ENCODE measurements at places on chromosomes 4 and X.

GRCh38 chr4:150375025-150375424, 206.9 kb upstream of the MAB21L2 start:
- DNase-seq, result no peak

- no peak for DNase-seq
Observed at GRCh38 chr4:176794651-176795050, 1.9 kb upstream of the VEGFC start.

DNA sequence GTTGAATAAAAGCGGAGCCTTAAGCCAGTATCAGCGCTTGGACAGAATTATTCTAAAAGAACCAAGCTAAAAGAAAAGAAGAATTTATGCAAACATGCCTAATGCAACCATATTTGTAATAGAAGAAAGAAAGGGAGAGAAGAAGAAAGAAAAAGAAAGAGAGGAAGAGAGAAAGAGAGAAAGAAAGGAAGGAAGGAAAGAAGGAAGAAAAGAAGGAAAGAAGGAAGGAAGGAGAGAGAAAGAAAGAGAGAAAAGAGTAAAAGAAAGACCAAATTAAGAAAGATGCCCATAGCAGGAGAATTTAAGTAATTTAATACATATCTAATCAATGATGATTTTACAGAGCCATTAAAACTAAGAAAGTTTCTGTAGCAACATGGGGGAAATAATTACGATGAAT, 30.9 kb upstream of the TMEM150C start:
- no peak for DNase-seq

GRCh38 chrX:33041141-33041540, 170.2 kb downstream of the DMD start:
- no peak for DNase-seq

- no peak for DNase-seq
Observed at GRCh38 chr4:16942491-16942890, 44.0 kb upstream of the LDB2 start.

DNA sequence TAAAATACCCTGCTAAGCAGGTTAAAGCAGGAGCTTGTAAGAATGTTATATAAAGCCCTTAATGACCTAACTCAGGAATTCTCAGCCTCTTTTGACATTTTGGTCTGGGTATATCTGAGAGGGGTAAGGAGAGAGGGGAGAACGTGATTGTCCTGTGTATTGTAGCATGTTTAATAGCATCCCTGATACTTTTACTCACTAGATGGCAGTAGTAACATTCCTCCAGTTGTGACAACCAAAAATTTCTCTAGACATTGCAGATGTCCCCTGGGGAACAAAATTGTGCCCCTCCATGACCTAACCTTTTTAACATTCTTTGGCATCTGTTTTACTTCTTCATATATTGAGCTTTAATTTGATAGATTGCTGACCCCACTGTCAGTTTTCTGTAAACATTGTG, 17.9 kb downstream of the SMARCA5 start:
- DNase-seq, result no peak

DNA sequence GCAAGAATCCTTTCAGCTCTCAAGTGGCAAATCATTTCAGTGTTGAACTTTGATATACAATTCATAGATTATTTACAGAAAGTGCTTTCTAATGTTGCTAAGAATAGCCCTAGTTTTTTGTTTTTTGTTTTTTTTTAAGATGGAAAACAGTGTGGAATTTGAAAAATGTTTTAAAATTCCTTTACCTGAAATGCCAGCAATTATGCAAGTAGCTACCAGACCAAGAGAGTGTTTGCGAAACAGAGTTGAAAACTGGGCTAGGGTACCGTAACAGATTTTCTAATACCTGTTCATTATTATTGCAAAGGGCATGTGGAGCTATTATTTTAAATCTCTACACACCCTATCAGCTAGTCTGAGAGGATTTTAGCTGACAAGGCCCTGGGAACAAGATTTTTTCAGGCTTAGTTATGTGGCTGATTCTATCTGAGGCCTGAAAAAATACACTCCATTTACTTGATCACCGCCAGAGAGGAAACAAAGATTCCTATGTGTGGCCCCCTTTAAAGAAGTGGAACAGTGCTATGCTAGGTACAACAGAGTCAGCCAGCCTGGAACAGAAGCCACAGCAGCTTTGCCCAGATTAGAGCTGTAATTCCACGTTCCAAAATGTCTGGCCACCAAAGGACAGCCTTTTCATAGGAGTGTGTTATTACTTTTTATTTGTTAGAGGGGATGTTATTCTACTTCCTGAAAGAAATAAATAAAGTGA, 46.9 kb upstream of the SLC39A8 start:
- DNase-seq, result no peak

GRCh38 chr4:122958505-122958904, 36.1 kb upstream of the NUDT6 start:
- no peak for DNase-seq

- no peak for DNase-seq
Observed at GRCh38 chr4:79603681-79604080, 195.7 kb upstream of the GK2 start.

- DNase-seq, result no peak
Observed at GRCh38 chrX:67544281-67545035, 637 bp downstream of the AR start.

DNA sequence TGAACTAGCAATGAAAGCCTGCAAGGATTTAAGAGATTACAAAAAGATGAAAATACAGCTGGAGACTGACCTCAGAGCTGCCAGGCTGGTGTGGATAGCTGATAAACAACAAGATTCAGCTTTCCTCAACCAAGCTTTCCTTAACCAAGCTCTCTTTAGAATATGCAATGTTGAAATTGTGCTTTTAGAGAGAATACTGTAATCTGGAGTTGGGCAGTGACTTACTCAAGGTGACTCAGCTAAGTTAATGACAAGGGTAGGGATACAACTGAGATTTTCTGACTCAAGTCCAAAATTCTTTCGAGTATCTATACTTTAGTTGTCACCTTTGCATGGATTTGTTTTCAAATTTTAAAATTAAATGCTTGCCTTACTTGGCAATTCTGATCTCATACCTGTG, 98.0 kb downstream of the AMMECR1 start:
- DNase-seq, result no peak

DNA sequence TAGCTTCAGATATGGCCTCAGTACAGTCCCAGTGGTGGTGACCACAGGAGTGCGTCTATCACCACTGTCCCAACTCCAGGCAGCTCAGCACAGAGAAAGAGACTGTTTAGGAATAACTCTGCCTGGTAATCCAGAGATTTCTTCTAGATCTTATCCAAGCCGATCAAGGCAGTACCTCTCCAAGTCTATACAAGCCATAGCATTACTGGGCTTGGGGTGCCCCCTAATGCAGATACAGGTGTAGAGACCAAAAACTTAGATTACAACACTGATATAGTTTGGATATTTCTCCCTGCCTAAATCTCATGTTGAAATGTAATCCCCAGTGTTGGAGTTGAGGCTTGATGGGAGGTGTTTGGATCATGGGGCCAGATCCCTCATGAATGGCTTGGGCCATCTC, 100.9 kb downstream of the PTCHD1 start:
- no peak for DNase-seq

GRCh38 chr4:140472156-140472555, 25.9 kb downstream of the MGAT4D start:
- DNase-seq, result no peak

DNA sequence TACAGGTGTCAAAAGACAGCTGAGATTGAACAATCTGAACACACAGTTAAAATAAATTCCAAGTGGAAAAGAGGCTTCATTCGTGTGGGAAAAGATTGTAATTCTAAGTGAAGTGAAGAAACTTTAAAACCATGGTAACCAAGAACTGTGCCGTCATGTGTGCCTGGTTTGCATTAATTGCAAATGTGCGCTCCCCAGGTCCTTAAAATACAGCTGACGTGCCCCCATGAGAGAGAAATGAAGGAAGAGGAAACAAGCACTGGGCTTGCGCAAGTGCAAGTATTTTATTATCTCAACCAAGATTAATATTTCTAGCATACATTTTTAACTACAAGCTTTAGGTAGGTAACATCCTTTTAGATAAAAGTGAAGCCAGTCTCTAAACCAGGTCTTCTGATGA, 92.5 kb downstream of the PARM1 start:
- no peak for DNase-seq

DNA sequence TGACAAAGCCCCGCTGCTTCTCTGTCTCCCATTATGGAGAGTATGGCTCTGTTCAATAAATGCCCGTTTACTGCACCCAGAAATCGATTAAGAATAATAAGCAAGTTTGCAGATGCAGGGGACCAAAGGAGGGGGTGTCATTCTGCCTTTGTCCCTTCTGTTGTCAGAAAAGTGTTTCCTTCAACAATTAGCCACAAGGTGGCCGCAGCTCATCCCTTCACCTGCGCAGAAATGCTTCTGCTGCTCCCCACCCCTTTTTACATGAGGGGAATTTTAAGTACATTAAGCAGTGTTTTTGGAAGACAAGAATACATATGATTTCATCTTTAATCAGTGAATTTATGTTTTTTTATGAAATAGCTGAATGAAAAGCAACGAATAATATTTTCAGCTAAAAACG, 175.6 kb upstream of the ARX start:
- DNase-seq, result no peak

DNA sequence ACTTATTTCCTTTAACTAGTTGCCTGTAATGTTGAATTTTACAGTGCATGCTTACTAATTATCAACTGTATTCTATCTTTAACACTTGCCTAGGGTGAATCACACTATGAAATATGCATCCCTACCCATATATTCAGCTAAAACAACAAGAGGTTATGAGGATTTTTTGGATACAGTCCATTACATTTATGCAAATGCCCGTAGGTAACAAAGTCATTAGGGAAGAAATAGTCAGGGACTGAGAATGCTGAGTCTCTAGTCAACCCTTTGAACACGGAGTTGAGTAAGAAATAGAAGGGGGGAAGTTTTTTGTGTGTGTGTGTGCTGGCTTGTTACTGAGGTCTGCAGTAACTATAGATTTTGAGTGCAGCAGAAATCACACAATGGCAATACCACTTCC, 26.1 kb upstream of the CBLL2 start:
- no peak for DNase-seq

- DNase-seq, result no peak
Observed at GRCh38 chrX:130788786-130789581, 114.0 kb downstream of the ENOX2 start.

DNA sequence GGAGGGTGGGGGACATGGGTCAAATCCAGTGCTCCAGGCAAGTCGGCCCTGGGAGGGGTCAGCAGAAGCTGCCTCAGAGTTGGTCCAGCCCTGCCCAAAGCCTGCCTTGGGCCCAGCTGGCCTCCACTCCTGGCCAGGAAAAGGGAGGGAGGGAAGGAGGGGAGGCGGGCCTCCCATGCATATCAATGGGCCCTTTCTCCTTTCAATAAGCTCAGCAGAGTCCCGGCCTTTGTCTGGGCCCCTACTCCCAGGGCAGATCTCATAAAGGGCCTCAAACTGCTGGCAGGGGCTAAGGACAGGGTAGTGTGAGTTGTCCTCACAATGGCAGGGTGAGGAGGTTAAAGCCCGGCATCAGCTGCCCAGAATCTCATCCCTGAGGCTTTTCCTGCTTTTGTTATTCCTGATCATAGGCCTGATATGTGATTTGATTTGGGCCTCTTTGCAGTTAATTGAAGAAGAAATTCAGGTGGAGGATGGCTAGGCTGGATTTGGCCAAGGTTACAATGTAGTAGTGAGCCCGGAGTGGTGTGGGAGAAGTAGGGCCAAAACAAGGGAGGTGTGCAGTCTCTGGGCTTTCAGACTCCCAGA, 121.1 kb upstream of the ATP6AP2 start:
- no peak for DNase-seq

DNA sequence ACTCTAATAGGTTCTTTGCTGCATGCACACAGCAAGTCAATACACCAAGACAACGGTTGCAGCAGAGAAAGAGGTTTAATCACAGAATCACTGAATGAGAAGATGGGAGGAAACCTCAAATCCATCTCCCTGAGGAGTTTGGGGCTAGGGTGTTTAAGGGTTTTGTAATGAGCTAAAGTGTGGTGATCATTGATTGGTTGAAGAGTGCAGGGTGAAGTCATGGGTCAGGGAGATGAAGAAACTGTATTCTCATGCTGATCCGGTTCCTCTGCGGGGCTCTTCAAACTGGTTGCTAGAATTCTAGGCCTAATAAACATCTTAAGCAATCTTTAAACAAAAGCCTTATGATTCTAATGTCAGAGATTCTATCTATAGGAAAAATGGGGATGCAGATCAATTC, 432.5 kb upstream of the FAM47C start:
- DNase-seq, result no peak

GRCh38 chr4:15809058-15809457, 30.9 kb downstream of the CD38 start:
- DNase-seq, result no peak

DNA sequence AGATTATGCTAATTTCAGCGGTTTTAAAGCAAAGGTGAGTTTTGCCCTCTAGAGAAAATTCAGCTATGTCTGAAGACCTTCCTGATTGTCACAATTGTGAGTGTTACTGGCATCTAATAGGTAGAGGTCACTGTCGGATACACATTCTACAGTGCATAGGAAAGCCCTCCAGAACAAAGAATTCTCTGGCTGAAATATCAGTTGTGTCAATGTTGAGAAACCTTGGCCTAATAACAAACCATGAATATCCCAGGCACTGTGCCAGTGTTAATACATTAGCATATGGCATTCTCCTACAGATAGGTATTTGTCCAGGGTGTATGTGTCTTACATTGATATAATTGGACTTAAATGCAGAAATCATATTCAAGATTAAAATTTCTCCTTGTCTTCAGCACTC, 294.3 kb downstream of the FSTL5 start:
- no peak for DNase-seq

GRCh38 chr4:128536746-128537145, 249.1 kb upstream of the PGRMC2 start:
- no peak for DNase-seq

DNA sequence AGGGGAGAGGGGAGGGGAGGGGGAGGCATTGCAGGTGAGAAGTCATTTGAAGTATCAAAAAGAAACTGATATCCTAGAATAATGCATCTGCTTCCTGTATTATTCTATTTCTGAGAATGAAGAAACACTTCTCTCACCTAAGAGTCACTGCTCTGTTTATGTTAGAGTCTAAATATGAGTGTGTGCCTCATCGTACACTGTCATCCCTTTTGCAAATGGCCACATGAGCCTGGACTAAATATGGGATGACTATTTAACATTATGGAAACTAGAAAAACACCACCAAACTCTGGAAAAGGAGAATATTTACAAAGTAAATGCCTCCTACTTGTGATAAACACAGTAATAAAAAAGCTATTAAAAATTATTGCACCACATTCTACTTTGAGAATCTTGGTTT, 146.4 kb upstream of the NOCT start:
- DNase-seq, result no peak

- DNase-seq, result no peak
Observed at GRCh38 chr4:104795264-104795939, 300.7 kb upstream of the CXXC4 start.

- no peak for DNase-seq
Observed at GRCh38 chr4:33837043-33837838, 2407.1 kb downstream of the ARAP2 start.

- DNase-seq, result no peak
Observed at GRCh38 chrX:23732704-23733103, 10.4 kb downstream of the ACOT9 start.

- DNase-seq, result no peak
Observed at GRCh38 chr4:84434344-84434743, 64.7 kb downstream of the NKX6-1 start.

- no peak for DNase-seq
Observed at GRCh38 chr4:8894424-8894816, 22.8 kb upstream of the HMX1 start.

GRCh38 chrX:115058276-115058675, 40.9 kb upstream of the IL13RA2 start:
- DNase-seq, result no peak

- peak; percentile 30 for DNase-seq
Observed at GRCh38 chrX:15497865-15498264, 2.7 kb upstream of the BMX start.

Measured in activated CD4-positive, alpha-beta T cell treated with anti-CD3 and anti-CD28 coated beads, Interleukin-2, amount 50 U/mL, for 4 hours (primary cell).